Naive thymus-derived CD8-positive, alpha-beta T cell (primary cell): ENCODE measurements at places on chromosomes 11 and 22.

DNA sequence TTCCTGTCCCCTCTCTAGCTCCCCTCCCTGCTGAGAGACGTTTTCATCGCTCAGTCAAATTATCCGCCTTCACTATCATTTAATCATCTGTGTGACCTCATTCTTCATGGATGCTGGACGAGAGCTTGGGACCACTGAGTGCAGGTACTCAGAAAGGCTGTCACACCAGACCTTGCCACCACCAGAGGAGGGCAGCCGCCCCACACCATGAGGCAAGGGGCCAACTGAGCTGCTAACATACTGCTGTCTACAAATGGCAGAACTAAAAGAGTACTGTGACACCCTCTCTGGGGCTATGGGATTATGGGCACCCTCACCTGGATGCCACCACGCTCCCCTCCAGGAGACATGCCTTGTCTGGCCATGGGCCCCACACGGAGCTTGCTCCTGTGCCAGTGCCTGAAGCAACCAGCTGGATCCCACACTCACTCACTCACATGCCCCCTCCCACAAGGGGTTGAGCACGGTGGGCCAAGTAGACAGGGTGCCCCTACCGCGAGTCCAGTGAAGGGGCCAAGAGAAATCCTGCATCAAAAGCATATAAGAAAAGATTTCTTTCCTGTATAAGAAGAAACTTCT is 670.0 kb upstream of the CCDC90B start:
- no peak for DNase-seq

GRCh38 chr22:22901578-22902218 is 14.1 kb downstream of the IGLL5 start:
- DNase-seq = no peak

GRCh38 chr11:76682684-76683083 is 12.1 kb upstream of the LRRC32 start:
- no peak for DNase-seq

DNA sequence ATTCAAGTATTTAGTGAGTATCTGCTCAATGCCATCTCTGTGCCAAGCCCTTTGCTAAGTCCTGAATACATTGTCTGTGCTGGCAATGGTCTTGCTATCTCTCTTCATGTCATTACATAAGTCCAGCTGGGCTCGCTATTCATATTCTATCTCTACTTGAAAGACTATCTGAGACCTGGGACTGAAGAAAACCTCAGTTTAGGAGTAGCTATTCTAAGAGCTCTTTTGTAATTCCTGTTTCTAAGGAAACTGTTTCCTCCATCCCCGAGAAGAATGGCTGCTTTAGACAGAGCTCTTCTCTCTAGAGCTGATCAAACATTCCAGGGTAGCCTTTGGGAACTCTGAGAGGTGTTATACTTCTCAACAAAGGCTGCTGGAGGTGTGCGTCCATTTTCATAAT is 33.0 kb downstream of the SLC17A6 start:
- no peak for DNase-seq

DNA sequence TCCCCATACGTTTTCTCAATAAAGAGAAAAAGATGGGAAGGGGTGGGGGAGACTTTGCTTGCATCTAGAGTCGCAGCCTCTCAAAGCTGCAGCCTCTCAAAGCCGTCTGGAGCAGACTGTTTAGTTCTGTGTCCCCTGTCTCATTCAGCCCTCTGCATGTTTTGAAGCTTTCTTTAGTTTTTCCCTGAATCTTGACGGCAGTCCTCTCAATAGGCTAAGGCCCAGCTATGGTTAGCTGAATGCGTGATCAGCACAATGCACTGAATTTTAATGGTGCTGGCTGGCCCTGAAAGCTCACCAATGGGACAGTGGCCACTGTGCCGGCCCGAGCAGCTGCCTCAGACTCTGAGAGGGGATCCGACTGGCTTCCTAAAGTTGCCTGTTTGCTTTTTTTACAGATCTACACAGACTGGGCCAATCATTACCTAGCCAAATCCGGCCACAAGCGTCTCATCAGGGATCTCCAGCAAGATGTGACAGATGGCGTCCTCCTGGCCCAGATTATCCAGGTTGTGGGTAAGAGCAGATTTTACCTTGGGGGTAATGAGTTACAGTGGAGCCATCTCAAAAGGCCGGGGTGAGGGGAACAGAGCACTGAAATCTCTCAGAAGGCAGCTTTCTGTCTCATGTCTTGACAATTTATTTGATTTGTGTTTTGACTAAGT is 119.6 kb downstream of the NAV2 start:
- no peak for DNase-seq

GRCh38 chr11:32874132-32874531 is 18.5 kb upstream of the QSER1 start:
- no peak for DNase-seq

DNA sequence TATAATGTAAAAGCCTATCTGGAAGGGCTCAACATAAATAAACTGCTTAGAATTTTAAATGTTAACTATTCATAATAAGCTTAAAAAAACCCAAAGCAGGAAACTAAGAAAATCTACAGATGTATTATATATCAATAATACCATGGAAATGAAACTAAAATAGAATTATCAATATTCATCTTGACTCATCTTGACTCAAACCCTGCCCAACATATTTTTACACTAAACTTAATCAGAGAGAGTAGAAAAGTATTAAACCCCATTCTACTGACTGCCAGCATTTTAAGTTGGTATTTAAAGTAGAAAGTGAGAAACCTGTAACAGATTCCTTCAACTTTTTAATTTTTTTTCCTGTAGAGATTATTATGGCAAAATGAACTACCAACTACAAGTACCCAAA is 149.2 kb downstream of the ENTHD1 start:
- DNase-seq = no peak
